ENCODE measurements at places on chromosomes 1 and 21. TPM values are rescaled to one million over a fixed set of nuclear protein-coding genes. Genes with fewer than 3 reads are reported as not detected.

Gene INAVA
- 2.0 TPM for polyA plus RNA-seq

DNA sequence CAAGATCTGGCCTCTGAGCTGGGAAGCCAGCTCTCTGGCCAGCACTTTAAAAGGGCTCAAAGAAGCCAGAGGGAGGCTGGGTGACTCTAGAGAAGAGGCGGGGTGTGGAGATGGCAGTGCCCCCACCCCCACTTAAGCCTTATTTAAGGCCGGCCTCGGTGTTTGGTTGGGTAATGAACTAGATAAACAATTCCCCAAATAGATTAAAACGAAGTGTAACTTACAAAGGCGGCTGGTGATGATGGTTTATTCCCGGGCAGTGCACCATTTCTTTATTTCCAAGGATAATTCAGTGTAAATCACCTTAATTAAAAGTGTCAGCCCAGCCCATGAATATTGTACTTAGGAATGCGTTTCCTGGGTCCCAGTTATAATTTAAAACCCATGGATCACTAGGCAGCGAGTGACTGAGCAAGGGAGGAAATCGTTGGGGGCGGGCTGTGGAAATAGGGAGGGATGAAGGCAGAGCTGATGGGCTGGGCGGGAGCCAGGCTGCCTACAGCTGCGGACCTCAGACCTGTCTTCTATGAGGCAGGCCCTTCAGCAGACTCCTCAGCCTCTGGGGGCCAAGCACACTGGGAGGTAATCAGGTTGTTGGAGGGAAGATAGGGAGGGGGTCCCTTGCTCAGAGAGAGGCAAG lies 54.9 kb downstream of the TMEM53 start:
- DNase-seq, result no peak

DNA sequence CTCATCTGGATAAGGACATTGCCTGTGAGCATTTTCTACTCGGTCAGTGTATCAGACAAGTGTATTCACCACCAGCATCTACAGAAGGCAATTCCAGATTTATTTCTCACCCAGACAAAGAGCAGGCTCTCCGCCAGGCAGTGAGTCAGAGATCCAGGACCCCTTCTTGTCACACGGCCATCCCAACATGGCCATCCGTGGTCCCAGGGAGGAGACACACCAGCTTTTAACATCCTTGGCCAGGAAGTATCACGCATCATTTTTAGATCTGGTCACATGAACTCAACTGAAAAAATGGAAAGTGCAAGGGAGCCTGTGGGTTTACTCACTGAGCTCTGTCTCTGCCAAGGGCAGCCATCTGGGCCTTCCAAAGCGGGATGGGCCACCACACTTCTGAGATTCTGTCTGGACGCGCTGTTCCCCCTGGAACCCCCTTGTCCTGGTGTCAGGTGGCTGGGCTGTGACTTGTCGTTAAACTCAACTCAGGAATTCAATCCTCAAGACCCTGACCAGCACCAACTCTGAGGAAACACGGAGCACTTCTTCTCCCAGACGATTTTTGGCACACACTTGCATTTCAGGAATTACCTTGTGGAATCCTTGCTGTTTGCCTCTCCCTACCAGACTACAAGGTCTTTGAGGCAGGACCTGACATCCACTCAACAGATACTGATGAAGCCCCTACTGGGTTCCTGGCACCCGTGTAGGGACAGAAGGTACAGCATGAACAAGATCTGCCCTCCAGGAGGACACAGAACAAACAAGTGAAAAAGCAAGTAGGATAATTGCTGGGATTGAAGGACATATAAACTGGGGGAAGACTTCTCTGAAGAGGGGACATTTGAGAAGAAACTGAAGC lies 21.6 kb upstream of the CCSAP start:
- no peak for DNase-seq

- DNase-seq, result no peak
These were observed 32.4 kb downstream of the MAPKAPK2 start for GRCh38 chr1:206716870-206717673.

GRCh38 chr1:162217706-162218105 lies 148.2 kb downstream of the NOS1AP start:
- DNase-seq, result no peak
